ENCODE measurements at places on chromosomes 2 and 18.

DNA sequence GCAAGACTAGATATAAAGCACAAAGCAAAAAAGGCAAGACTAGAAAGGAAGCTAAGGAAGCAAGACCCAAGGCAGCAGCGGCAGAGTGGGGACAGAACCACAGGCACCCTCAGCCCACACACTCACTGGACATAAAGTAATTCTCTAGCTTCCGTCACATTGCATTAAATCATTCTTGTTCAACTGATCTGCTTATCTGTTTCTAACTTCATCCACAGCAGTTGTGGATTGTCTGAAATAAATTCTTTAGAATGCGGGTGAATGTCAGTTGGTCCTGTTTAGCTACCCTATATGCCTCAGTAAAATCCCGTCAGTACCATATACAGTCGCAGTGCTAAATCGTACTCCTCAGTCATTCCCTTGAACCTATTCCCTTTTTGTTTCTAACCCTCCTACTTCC, 183.2 kb upstream of the SLC39A10 start:
- no peak for DNase-seq

DNA sequence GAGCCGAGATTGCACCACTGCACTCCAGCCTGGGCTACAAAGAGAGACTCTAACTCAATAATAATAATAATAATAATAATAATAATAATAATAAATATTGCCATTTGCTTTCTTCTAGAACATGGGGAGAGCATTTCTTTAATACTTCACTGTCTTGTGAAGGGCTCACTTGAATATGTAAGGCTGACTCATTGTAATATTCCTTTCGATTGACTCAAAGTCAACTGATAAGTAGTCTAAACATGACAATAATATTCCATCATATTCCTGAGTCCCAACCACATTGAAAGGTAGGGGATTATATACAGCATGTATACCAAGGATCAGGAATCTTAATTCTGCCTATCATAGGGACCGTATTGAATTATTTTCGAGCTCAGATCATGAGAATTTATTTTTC, 949.2 kb downstream of the DSC3 start:
- no peak for DNase-seq

DNA sequence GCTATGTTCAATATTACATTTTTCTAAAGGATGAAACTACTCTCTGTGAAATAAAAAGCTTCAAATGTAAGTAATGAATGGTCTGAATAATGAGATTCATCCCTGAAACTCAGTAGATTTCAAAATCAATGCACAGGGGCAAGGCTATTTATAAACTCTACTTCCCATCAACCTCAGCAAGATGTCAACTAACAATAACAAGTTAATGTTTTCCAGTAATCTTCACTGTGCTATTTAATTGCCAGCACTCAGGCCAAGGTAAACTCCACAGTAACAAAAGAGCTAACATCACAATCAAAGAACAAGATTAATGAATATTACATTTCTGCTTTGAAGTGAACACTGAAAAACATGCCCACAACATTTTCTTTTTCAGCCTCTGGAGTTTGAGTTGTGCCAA, 144.3 kb upstream of the ZFP36L2 start:
- DNase-seq: no peak

GRCh38 chr2:170006587-170007325, 171.2 kb upstream of the MYO3B start:
- no peak for DNase-seq

DNA sequence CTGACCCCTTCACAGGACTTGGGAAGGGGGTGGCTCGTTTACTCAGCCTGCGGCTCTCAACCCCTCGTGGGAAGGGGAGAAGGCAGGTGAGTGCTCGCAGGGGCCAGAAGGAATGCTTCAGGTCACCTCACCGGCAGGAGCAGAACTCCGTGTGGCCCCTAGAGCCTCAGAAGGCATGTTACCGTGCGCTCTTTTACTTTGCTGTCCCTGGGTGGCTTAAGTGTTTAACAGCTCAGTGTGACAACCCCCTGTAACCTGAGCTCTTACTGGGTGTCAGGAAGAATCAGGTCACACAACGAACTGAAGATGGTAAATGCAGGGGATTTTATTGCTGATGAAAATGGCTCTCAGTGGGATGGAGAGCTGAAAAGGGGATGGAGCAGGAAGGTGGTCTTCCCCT, 1235.4 kb downstream of the LRP1B start:
- DNase-seq: no peak

DNA sequence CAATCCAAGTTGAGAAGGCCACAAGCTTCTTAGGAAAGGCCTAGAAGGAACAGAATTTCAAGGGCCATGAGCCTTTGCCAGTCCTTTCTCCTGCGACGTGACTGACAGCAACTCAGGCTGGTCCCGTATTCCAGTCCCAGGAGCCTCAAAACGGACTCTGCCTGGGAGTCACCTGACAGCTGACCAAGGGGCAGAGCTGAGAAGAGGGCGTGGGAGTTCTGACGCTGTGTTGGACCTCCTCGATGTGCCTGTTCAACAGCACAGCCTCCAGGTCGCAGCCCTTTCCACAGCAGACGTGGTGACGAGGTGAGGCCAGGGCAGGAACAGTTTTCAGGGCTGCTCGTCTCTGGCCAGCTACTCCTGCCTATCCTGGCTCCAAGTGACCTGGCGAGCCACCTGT, 37.6 kb downstream of the CENPO start:
- DNase-seq: no peak

Data from RCC 7860 (cell line).